ENCODE measurements at places on chromosomes 7 and 10.

DNA sequence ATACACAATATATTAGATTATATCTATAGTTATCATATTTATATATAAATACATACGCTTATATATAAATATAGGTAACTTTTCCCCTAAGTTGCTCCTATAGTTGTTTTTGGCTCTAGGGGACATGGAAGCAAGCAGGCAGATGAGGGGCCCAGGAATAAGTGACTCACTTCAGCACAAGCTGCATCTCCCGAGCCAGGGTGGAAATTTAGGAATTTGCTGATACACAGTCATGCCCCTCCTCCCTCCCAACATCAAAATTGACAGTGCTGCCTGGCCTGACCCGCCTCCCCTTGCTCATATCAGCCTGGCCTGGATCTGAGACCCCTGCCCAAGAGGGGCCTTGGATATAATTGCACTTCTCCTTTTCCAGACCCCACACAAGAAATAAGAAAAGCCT, 33.8 kb downstream of the MKI67 start:
- DNase-seq, result no peak

DNA sequence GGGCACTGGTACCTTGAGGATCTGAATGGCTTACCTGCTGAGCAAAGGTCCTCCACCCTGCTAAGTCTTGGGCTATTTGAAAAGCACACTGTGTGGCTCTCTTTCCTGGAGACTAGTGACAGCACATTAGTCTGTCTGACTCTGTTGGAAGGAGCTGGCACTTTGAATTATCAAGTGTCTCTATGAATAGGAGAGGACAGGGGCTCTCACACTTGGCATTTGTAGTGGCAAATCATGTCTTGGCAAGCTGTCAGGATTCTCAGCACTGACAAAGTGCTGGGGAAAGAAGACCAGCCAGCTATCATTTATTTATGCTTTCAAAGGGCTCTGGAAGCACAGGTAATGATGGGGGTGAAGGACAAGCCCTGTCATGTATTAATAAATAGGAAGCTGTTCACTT, 62.8 kb downstream of the MTPN start:
- no peak for DNase-seq

GRCh38 chr7:121833991-121834390, 39.0 kb upstream of the PTPRZ1 start:
- no peak for DNase-seq

DNA sequence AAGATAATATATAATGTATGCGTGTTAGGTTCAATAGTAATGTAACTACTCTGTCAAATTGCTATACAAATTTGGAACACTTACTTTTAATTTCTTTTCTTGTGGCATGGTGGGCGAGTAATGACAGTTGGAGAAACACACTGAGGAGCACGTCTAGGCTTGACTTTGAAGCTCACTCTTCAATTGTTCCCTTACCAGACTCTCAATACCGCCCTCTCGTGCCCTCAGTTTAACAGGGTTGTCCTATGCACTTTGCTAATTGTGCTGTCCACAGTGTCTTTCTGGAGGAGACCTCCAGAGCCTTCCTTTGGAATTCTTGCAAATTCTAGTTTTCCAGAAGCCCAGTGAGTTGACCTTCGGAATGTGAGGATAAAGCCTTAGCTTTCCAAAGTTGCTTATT, 107.2 kb upstream of the RELN start:
- no peak for DNase-seq

DNA sequence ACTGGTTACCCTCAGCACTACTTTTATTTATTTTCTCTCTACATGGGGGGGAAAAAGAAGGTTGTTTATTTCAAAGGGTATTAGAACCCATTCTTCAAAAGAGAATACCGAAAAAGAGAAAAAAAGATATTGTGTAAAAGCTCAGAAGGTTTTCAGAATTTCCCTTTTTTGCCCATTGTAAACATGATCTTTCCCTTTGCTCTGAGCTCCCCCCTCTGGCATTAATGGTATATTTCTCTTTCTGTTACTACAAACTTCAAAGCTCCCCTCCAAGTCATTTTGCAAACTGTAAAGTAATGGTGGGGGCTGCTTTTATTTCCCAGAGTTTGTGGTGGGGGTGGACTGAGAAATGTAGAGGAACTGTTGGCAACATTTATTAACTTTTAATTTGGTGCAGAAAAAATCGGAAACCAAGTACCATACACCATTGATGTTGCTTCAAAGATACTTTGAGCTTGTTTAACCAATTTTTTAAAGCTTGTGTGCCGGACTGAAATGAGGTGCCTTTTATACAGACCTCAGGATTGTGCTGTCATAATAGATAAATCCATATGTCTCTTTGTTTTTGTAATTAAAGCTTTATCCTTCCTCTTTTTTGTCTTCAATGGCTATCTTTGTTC, 181.5 kb downstream of the EXOC4 start:
- peak; percentile 19 for DNase-seq
